Colonic mucosa (tissue), 4 donors: ENCODE measurements at places on chromosomes 4 and X.

DNA sequence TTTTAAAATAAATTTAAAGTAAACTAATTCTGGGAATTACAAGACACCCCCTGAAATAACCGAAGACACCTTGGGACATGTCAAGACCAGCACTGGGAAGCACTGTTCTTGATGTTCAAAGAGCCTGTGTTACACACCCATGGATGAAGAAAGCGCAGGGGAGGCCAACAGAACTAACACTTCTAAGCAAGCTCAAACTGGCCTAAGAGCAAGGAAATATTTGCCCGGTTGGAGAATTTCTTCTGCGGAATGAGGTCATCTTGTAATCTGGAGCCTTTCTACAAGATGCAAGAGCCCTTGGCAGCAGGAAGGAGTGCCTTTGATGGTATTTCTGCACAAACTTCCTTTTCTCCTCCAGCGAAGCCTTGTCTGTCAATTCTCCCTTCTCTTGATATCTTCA lies 9.3 kb upstream of the EFHC2 start:
- no peaks in the 10 kb centered on the region for H3K4me1 ChIP-seq
- H3K36me3 ChIP-seq, result no peaks in the 10 kb centered on the region
- H3K27me3 ChIP-seq, result no peaks in the 10 kb centered on the region
- DNase-seq, result no peak

DNA sequence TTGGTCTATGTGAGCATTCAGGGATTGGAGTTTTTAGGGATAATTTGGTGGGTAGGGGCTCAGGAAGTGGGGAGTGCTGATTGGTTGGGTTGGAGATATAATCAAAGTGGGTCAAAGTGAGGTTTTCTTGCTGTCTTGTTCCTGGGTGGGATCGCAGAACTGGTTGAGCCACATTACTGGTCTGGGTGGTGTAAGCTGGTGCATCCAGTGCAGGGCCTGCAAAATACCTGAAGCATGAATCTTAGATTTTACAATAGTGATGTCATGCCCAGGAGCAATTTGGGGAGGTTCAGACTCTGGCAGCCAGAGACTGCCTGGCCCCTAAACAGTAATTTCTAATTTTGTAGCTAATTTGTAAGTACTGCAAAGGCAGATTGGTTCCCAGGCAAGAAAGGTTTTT lies 665.6 kb upstream of the PRKX start:
- H3K4me3 ChIP-seq, result no peak overlapping the region
- H3K4me1 ChIP-seq, result no peaks in the 10 kb centered on the region
- DNase-seq, result no peak
- H3K27me3 ChIP-seq, result no peaks in the 10 kb centered on the region
- H3K36me3 ChIP-seq, result no peaks in the 10 kb centered on the region

DNA sequence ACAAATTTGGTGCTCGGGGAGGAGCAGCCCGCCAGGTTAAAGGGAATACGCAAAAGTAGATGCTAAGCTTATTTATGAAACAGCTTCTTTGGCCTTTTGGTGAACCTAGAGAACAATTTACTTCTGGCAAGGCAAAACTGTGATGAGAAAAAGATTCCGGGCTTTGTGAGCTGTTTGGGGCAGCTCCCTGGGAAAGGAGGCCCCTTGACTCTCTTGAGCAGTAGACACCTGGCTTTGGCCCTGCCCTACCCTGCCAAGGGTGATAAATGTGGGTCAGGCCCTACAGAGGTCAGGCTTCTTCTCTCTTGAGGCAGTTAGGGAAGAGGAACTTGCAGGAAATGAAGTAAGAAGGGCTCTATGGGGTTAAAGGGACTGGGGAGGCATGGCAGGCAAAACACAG lies 509.6 kb downstream of the MID1IP1 start:
- DNase-seq, result no peak
- peaks cover 5% of the 10 kb centered on the region for H3K27me3 ChIP-seq
- no peaks in the 10 kb centered on the region for H3K36me3 ChIP-seq
- H3K4me1 ChIP-seq, result no peaks in the 10 kb centered on the region
- H3K27ac ChIP-seq, result no peak overlapping the region

GRCh38 chr4:109994415-109994827 lies 81.7 kb downstream of the EGF start:
- peaks cover 1% of the 10 kb centered on the region for H3K4me1 ChIP-seq
- H3K4me3 ChIP-seq, result no peak overlapping the region
- H3K27ac ChIP-seq, result no peak overlapping the region
- DNase-seq, result no peak
- H3K27me3 ChIP-seq, result no peaks in the 10 kb centered on the region

DNA sequence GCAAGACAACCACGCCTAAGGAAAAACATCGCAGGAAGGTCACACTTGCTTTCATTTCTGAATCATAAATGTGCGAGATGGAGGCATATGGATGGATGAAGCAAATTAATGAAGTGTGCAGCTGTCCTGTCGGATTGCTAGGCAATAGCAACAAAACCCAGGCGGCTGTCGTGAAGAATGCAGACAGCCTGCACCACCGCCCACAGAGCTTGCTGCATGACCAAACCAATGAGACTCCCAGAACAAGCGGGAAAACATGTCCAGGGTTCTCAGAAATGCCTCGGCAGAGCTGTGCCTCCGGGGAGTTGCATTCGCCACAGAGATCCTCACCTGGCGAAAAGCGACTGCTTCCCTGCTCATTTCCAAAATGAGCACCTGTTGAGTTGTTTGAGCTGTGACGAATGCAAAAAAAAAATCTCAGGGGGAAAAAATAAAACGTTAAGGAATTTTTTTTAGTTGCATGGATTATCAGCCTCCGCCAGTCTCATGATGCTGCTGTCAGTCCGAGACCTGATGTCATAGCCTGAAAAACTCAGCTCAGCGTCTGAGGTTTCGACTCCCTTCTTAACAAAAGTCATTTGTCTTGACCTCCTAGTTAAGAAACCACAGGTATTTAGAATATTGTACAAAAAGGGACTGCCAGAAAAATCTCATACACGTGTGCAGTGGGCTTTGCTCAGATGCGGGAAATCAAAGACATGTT lies 155.5 kb upstream of the MXRA5 start:
- no peak for DNase-seq
- no peaks in the 10 kb centered on the region for H3K4me1 ChIP-seq
- H3K27me3 ChIP-seq, result no peaks in the 10 kb centered on the region
- H3K4me3 ChIP-seq, result no peak overlapping the region
- H3K36me3 ChIP-seq, result no peaks in the 10 kb centered on the region
- H3K27ac ChIP-seq, result no peak overlapping the region
